ENCODE measurements at places on chromosomes 2 and 18.

DNA sequence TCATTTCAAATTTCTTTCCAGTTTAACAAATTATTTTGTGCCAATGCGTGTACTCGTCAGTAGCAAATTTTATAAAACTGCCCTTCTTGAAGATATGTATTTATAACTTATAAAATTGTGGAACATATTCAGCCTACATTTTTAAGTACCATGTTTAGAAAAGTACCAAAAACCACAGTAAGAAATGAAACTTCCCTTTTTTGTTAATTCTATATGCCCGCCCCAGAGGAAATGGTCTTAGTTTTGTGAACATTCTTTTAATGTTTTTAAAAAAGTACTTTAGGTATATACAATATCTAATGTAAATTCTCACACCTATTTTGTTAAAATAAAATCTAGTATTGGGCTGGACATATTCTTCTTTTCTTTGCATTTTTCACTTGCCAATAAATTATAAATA, 1.2 kb downstream of the UGT1A9 start:
- no peak for DNase-seq

- no peak for DNase-seq
Observed at GRCh38 chr2:223822818-223823217, 14.6 kb downstream of the AP1S3 start.

DNA sequence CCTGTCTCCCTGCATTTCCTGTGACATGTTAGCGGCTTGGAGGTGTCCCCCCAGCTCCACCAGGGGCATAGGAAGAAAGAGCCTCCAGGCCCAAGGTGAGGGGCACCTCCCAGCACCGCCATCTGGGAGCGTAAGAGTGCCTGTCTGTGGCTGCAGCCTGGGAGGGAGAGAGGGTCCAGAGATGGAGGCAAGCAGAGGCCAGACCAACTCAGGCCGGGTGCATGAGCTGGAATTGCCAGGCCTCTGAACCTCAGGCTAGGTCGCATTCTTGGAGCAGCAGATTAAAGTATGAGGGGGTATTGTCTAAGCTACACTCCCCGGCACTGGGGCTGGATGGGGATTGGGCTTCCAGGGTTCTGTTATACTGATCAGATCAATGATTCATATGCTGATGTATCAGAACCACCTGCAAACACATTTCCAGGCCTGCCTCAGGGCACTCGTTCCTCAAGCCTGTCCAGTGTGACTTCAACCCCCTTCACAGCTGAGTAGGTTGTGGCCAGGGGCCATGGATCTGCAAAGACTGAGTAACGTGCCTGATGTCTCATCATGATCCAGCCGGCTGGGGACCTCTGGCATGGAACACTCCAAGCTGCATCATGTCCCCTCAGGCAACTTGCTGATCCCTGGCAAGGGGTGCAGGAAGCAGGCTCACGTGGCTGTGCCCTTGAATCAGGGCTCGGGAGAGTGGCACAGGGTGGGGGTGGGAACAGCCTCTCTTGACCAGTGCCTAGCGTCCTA, 73.2 kb downstream of the HS1BP3 start:
- DNase-seq = no peak

DNA sequence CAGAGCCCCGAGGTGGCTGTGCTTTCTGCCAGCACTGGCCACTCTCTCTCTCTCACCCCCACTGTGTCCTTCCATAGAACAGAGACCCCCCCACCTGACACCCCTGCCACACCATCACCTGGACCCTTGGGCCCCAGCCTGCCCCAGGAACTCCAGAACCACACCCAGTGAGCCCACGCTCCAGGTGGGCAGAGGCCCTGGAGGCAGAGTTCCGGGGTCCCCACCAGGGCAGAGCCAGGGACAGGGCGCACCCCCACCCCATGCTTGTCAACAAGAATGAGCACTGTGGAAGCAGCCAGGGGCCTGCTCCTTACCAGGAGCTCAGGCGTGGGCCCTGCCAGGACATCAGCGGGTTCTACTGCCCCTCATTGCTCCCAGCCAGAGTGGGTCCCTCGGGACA, 14.6 kb downstream of the PASK start:
- no peak for DNase-seq

DNA sequence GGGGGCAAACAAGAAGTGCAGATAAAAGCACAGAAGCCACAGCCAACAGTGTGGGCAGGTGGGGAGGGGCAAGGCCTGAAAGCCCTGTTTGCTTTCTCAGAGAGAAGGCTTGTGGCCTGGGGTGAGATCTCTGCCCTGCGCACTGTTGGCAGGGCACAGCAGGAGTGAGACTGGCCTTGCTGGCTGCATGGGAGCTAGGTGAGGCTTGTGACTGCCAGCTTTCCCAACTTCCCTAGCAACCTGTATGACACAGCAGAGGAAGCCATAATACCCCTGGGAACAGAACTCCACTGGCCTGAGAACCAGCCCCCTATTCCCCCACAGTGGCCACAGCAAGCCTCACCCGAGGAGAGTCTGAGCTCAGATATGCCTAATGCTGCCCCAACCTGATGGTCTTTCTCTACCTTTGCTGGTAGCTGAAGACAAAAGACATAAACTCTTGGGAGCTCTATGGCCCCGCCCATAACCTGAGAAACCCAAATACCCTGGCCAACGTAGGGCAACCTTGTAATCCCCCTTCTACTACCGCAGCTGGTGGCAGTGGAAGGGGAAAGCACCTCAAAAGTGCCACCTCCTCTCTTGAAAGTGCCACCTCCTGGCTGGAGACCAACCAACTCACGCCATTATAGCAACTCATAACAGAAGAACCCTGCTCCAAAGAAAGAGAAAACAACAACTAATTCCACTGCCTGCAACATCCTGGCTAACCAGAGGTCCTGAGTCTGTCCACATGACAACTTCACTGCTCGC, 44.4 kb downstream of the LCT start:
- no peak for DNase-seq

GRCh38 chr2:95303191-95303919, 6.2 kb downstream of the KCNIP3 start:
- DNase-seq = no peak

DNA sequence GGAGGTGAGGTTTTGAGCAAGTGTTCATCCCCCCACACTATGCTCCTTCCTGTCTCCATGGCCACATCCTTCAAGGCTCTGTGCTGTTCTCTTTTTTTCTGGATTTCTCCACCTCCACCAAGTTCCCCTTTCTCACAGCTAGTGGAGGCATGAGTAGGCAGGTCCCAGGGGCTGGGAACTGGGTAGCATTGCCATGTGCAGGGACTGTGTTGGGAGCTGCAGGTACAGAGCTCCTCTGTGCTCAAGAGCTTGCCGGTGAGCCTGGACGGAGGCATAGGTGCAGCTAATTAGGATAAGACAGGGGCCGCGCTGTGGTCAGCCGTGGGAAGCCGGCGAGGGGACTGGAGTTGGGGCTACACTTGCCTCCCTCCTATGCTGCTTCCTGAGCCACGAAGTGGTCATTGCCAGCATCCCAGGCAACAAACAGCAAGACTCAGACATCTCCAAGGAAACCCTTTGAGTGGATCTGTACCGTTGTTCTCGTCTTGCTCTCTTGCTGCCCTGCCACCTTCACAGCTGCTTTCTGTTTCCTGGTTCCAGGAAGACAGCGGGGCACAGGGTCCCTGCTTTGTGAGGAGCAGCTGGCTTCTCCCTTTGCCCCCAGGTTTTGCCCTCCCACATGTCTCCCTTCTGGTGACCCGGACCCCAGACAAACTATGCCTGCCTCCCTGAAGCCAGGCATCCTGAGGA, 36.9 kb downstream of the ATOH8 start:
- DNase-seq = peak; percentile 88

DNA sequence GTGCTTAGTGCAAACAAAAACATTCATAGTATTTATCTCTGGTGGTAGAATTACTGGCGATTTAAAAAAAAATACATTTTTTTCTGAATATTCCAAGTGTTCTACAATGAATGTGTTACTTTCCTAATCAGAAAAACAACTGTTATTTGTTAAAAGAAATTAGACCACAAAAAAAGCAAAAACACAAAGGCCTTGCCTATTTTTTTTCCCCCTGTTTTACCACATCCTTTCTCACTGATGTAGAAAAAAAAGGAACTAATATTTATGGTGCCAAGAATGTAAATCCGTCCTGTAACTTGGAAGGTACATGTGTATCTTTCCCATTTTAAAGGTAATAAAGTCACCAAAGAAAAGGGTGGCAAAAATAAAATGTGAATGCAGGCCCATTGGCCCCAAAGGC, 28.4 kb upstream of the MGAT4A start:
- peak; percentile 67 for DNase-seq

DNA sequence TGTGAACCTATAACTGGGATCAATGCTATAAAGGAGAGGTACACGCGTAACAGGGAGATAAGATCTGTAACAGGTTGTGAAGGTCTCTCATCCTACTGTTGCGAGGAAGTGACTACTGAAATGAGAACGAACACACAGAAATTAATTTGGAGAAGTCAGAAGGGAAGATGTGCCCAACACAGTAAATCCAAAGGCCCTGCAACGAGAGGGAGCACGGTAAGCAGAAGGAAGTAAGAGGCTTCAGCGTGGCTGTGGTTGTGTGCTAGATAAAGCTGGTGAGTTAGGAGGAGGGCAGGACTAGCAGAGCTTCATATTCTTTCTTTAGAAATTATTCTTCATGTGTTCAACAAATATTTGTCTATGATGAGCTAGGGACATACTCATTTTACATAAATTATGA, 2.5 kb upstream of the ATG16L1 start:
- peak; percentile 69 for DNase-seq

DNA sequence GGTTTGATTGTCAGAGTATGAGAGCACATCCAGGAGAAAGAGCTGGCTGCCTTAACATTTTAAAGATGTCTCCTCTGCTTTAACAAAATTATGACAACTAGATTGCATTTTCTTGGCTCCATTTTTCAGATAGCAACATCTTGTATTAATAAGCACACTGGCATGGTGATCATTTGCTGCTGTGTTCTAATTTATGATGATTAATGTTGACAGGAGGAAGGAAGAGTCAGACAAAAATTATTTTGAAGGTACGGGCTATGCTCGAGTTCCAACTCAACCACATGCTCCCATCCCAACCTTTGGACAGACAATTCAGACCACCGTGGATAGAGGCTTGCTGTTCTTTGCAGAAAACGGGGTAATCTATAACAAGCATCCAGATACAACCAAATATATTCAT, 98.2 kb upstream of the TTC39C start:
- DNase-seq = no peak

DNA sequence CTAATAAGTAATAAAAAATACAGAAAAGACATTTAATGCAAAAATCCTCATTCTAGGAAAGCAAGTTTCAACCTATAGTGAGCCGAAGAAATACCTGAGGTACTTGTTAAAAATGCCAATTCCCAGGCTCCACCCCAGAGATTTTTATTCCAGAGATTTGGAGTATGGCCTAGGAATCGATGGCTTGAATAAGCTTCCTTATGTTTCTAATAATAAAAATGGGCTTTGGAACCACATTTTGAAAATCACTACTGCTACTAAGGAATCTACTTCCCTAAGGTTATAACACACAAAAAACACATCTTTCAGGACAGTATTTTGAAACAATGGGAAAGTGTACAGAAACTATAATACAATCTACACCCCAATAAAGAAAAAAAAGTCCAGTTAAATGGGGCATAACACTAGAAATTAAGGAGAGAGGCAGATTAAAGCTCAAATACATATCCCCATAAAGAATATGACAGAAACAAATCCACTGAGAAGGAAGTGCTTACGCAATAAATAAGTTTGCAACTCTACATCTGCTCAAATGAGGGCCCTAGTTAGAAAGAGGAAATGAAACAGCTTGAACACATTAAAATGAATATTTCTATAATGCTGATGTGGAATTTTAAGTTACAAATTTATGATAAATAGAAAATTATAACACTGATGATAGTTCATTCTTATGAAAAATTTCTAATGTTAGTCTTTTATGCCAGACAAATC, 103.7 kb downstream of the EPB41L3 start:
- peak; percentile 83 for DNase-seq

Measured in AML-193 (cell line).